T-helper 22 cell (primary cell): ENCODE measurements at places on chromosomes 5 and 9.

GRCh38 chr5:147403651-147404640, 105.9 kb downstream of the DPYSL3 start:
- no peak for DNase-seq

DNA sequence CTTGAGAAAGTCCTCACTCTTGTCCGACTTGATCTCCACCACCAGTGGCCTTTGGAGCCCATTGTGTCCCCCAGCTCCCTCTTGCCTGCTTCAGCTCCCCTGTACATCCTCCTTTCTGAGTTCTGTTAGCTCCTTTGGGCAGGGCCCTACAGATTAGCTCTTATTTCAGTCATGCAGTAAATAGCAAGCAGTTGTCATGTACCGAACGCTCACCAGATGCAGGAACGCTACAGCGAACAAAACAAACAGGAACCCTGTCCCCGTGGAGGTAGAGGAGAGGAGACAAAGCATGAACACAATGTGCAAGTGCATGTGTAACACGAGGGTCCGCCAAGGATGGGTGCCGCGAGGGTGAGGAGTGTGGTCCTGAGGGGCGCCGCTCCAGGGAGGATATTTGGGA, 111.3 kb downstream of the PDZD2 start:
- no peak for DNase-seq

GRCh38 chr9:18441261-18441660, 32.7 kb upstream of the ADAMTSL1 start:
- DNase-seq, result no peak

GRCh38 chr5:11455505-11455904, 448.7 kb downstream of the CTNND2 start:
- DNase-seq, result no peak

DNA sequence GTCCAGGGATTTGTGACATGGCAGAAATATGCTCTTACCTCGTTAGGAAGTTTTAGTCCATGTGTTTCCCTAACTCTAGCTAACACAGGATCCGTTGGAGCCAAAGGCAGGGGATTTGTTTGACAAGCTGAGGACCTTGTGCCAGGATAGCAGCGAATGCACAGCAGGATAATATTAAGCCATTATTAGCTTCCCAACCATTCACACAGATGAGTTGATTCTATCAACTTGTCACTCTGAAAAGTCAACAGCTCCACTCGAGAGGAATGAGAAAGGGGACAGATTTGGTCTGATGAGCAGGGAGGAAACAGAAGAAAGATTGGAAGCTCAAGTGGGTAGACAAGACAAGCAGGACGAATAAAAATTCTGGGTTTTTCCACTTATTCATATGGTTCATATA, 106.2 kb downstream of the FSTL4 start:
- no peak for DNase-seq

- no peak for DNase-seq
Measured at GRCh38 chr5:56917534-56917933, 8.1 kb downstream of the SETD9 start.
